ENCODE measurements at places on chromosomes 7 and 10. TPM values are rescaled to one million over a fixed set of nuclear protein-coding genes. Genes with fewer than 3 reads are reported as not detected.

PROSER2 gene
- 9.6 TPM for total RNA-seq

PDK4 gene
- 20.4 TPM for total RNA-seq

SLC13A1 gene
- 0.09 TPM for total RNA-seq

CPA1 gene
- 37,514 TPM for total RNA-seq

TUBAL3 gene
- not detected for total RNA-seq

CYP26C1 gene
- 0.08 TPM for total RNA-seq

GPR85 gene
- 0.06 TPM for total RNA-seq

GRCh38 chr7:120464104-120464503 is 191.1 kb downstream of the KCND2 start:
- no peaks in the 10 kb centered on the region for H3K4me1 ChIP-seq
- H3K4me3 ChIP-seq = no peak overlapping the region
- H3K36me3 ChIP-seq = no peaks in the 10 kb centered on the region
- H3K27ac ChIP-seq = no peak overlapping the region
- H3K27me3 ChIP-seq = no peaks in the 10 kb centered on the region

DNA sequence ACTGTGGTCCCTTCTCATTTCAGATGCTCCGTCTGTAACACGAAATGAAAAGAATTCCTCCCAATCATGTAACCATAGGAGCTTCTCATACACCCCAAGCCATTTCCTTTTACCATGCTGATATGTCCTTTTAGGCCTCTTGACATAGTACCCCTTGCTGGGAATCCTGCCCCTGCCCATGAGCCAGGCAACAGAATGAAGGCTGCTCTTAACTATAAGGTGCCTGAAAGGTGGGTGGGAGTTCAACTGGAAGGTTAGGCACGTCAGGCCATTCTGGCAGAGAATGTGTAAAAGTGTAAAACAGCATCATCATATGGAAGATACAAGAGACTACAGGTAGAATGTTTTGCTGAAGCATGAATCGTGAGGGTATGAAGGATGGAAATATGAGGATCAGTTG is 22.5 kb downstream of the IL2RA start:
- no peaks in the 10 kb centered on the region for H3K27me3 ChIP-seq
- no peak for DNase-seq
- H3K36me3 ChIP-seq = no peaks in the 10 kb centered on the region
- H3K27ac ChIP-seq = no peak overlapping the region
- H3K4me3 ChIP-seq = no peak overlapping the region

GRCh38 chr7:50792342-50793119 is 9.8 kb upstream of the GRB10 start:
- peak overlapping the region; percentile 79 for H3K4me3 ChIP-seq
- H3K27ac ChIP-seq = peak overlapping the region; percentile 64
- DNase-seq = peak; percentile 71
- no peaks in the 10 kb centered on the region for H3K27me3 ChIP-seq

DNA sequence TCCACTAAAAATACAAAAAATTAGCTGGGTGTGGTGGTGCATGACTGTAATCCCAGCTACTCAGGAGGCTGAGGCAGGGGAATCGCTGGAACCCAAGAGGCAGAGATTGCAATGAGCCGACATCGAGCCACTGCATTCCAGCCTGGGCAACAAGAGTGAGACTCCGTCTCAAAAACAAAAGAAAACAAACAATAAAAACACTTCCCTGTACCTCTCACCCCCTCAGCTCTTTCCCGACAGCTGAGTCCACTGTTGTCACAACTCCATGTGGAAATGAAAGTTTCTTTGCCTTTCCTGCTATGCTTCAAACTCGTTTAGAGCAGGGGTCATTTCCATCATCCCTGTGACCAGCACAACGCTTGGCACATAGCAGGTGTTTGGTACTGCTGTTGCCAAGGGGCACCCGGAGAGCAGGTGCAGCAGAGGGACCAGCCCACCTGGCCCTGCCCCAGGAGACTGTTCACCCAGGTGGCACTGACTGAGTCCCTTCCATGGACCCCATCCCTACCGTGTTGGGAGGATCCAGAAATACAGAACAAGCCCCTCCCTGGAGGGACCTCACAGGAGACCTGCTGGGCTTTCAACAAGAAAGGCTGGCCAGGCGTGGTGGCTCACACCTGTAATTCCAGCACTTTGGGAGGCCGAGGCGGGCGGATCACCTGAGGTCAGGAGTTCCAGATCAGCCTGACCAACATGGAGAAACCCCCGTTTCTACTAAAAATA is 4.9 kb downstream of the TMEM130 start:
- no peak overlapping the region for H3K27ac ChIP-seq
- H3K36me3 ChIP-seq = no peaks in the 10 kb centered on the region
- H3K27me3 ChIP-seq = no peaks in the 10 kb centered on the region
- no peaks in the 10 kb centered on the region for H3K4me1 ChIP-seq
- DNase-seq = no peak
- no peak overlapping the region for H3K4me3 ChIP-seq

DNA sequence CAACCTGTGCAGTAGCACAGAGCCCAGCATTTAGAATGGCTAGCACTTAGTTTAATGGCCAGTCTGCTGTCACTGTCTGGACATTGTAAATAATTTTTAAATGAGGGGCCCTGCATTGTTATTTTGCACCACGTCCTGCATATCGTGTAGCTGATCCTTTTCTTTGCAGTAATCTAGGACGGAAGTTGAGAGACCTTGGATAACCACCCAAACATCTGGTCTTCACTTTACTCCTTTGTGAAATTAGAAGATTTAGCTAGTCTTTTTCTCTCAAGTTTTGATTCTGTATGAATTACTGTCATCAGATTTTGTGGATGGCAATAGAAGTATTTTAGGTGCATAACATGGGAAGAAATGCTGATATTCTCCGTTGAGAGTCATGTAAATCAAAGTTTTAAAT is 1.9 kb downstream of the MIOS start:
- no peak for DNase-seq
- H3K36me3 ChIP-seq = no peaks in the 10 kb centered on the region
- H3K4me3 ChIP-seq = peak overlapping the region; percentile 78
- no peaks in the 10 kb centered on the region for H3K27me3 ChIP-seq

DNA sequence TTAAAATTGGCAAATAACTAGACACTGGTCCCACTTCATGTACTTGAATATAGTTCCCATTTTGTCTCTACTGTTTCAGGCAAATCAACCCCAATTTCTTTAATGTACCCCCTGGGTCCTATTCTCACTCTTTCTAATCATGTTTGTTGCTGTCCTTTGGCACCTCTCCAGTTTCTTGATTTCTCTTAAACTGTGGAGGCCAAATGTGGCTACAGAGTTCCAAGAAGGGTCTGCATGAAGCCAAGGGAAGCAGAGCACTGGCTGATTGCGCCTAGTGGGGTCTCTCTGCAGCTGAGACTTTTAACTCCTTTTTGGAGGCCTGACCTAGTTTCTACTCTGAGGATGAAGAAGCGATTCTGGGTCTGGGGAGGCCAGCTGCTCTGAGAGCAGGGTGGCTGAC is 6.7 kb upstream of the ADAM12 start:
- DNase-seq = no peak
- H3K27ac ChIP-seq = no peak overlapping the region
- H3K4me3 ChIP-seq = no peak overlapping the region
- no peaks in the 10 kb centered on the region for H3K36me3 ChIP-seq

GRCh38 chr10:116787053-116787659 is 44.8 kb upstream of the HSPA12A start:
- H3K4me1 ChIP-seq = no peaks in the 10 kb centered on the region
- no peak for DNase-seq
- H3K27me3 ChIP-seq = no peaks in the 10 kb centered on the region
- H3K36me3 ChIP-seq = no peaks in the 10 kb centered on the region

- H3K4me3 ChIP-seq = no peak overlapping the region
- H3K27ac ChIP-seq = no peak overlapping the region
These were observed 101.3 kb upstream of the TBX20 start for GRCh38 chr7:35355199-35355598.

DNA sequence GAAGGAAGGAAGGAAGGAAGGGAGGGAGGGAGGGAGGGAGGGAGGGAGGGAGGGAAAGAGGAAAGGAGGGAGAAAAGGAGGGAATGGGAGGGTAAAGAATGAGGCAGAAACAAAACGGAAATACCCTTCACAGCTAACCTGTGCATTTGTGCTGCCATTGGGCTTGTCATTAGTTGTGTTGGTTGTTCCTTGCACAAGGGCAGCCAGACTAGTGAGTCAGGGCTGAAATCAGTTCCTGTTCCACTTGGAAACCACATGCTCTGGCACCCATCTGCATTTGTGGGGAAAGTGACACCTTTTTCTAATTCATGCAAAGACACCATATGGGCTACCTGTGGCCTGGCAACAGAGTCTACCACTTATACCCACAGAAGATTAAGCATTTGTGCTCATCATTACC is 1004.0 kb upstream of the C7orf33 start:
- DNase-seq = no peak
- no peak overlapping the region for H3K4me3 ChIP-seq
- H3K4me1 ChIP-seq = no peaks in the 10 kb centered on the region
- H3K27ac ChIP-seq = no peak overlapping the region
- no peaks in the 10 kb centered on the region for H3K27me3 ChIP-seq

DNA sequence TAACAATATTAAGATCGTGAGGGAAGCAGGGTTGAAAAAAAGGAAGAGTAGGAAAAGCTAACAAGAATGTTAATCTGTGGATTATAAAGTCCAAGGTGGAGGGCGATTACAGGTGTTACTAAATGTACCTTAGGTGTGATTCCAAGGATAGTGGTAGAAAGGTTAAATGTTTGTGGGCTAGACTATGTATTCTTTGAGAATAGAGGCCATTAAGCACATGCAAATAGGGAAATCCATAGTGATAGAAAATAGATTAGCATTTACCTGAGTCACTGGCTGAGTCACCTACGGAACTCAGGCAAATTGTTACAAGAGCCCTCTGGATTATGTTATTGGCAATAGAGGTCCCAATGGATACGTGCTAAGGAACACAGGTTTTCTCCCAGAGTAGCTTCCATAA is 9.0 kb downstream of the MGAM2 start:
- DNase-seq = no peak
- H3K4me1 ChIP-seq = no peaks in the 10 kb centered on the region
- H3K4me3 ChIP-seq = no peak overlapping the region
- H3K36me3 ChIP-seq = no peaks in the 10 kb centered on the region
- no peak overlapping the region for H3K27ac ChIP-seq

DNA sequence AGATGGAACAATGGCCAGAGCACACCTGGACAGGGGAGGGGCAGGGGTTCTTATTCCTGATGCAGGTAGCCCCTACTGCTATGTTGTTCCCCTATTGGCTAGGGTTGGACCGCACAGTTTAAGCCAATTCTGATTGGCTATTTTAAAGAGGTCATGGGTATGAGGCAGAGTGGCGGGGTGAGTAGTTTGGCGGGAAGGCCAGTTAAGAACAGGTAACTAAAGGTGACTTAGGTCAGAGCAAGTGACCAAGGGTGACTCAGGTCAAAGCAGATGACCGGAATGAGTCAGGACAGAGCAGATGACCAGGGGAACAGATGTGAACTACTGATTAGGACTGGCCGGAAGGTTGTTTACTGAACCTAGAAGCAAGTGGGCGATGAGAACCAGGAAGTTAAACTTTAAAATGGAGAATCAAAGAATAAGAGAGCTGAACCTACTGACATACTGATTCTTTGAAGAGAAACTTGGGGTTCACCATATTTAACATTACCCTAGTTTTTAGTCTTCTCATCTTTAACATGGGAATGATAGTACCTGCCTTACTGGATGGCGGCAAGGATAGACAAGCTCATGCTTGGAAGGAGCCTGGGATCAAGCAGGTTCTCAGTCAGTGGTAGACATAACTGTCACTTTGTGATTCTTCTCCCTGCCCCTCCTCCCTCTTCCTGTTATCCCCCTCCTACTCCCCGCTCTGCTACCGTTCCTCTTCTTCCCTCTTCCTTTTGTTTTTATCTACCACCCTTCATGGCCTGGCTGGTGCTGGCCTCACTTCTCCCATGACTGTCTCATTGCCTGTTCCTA is 55.0 kb downstream of the CCNY start:
- no peaks in the 10 kb centered on the region for H3K27me3 ChIP-seq
- no peaks in the 10 kb centered on the region for H3K36me3 ChIP-seq
- no peak overlapping the region for H3K4me3 ChIP-seq
- no peak overlapping the region for H3K27ac ChIP-seq
- peaks cover 11% of the 10 kb centered on the region for H3K4me1 ChIP-seq

DNA sequence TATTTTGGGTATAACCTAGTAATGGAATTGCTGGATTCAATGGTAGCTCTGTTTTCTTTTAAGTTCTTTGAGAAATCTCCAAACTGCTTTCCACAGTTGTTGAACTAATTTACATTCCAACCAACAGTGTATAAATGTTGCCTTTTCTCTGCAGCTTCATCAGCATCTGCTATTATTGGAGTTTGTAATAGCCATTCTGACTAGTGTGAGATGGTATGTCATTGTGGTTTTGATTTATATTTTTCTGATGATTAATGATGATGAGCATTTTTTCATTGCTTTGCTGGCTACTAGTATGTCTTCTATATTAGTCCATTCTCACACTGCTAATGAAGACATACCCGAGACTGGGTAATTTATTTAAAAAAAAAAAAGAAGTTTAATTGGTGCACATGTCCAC is 248.6 kb upstream of the MAGI2 start:
- H3K36me3 ChIP-seq = no peaks in the 10 kb centered on the region
- no peaks in the 10 kb centered on the region for H3K4me1 ChIP-seq
- no peaks in the 10 kb centered on the region for H3K27me3 ChIP-seq
- no peak for DNase-seq

DNA sequence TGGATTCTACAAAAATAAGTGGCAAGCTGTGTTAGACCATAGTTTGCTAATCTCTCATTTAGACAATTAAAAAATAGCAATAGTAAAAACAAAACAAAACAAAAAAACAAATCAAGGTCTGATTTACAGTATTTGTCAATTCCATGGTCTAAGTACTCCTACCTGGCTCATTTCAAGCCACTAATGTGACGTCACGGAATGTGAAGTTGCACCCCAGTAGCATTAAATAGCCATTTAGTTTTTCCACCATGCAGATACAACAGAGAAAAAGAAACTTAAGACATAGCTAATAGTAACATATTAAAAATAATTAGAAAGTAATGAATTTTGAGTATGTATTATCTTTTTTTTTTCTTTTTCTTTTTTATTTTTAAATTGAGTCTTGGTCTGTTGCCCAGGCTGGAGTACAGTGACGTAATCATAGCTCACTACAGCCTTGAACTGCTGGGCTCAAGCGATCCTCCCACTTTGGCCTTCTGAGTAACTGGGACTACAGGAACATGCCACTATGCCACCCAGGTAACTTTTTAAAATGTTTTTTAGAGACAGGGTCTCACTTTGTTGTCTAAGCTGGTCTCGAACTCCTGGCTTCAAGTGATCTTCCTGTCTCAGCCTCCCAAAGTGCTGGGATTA is 101.2 kb downstream of the MKX start:
- no peaks in the 10 kb centered on the region for H3K4me1 ChIP-seq
- H3K27ac ChIP-seq = no peak overlapping the region
- no peak for DNase-seq
- H3K36me3 ChIP-seq = no peaks in the 10 kb centered on the region
- no peak overlapping the region for H3K4me3 ChIP-seq
- no peaks in the 10 kb centered on the region for H3K27me3 ChIP-seq

- no peak overlapping the region for H3K4me3 ChIP-seq
- no peaks in the 10 kb centered on the region for H3K4me1 ChIP-seq
- H3K36me3 ChIP-seq = no peaks in the 10 kb centered on the region
These were observed 269.5 kb upstream of the SLC26A5 start for GRCh38 chr7:103715376-103716120.

- H3K27ac ChIP-seq = no peak overlapping the region
- no peak overlapping the region for H3K4me3 ChIP-seq
- H3K4me1 ChIP-seq = no peaks in the 10 kb centered on the region
- DNase-seq = no peak
- no peaks in the 10 kb centered on the region for H3K36me3 ChIP-seq
These were observed 11.5 kb downstream of the EBF3 start for GRCh38 chr10:129952378-129953118.

- peaks cover 15% of the 10 kb centered on the region for H3K4me1 ChIP-seq
- no peaks in the 10 kb centered on the region for H3K36me3 ChIP-seq
- no peak overlapping the region for H3K4me3 ChIP-seq
- no peak overlapping the region for H3K27ac ChIP-seq
These were observed 170.2 kb upstream of the KLF14 start for GRCh38 chr7:130904031-130904757.

Data from pancreas (tissue), 10 donors.